ENCODE measurements at places on chromosomes 16 and 17.
A peak's percentile ranks its signal among the peaks of the same experiment; 100 is the strongest.

DNA sequence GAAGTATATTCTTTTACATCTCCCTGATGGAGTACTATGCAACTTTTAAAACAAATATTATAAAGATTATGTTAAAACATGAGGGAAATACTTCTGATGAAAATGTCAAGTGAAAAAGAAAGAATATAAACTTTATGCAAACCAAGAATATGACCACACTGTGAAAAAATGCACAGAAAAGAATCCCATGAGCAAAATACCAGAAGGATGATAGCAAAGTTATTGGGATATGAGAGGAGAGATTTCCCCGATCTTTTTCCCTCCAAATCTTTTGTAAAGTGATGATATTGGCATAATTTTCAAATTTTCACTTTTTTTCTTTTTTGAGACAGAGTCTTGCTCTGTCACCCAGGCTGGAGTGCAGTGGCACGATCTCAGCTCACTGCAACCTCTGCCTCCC lies 36.6 kb upstream of the SMURF2 start:
- no peak for DNase-seq

DNA sequence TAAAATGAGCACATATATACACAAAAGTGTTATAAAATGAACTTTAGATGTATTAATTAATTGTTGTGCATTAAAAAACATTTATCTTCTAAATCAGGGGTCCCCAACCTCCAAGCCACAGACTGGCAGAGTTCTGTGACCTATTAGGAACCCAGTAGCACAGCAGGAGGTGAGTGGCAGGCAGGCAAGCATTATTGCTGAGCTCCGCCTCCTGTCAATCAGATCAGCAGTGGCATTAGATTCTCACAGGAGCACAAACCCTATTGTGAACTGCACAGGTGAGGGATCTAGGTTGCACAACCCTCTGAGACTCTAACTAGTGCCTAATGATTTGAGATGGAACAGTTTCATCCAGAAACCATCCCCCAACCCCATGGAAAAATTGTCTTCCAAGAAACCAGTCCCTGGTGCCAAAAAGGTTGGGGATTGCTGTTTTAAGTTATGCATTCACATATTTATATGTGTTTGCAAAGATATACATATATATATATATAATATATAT lies 583.7 kb downstream of the KCNJ2 start:
- DNase-seq: no peak

- DNase-seq: no peak
These were observed 2.6 kb downstream of the PER1 start for GRCh38 chr17:8149419-8150193.

- no peak for DNase-seq
These were observed 175.5 kb downstream of the SLC39A11 start for GRCh38 chr17:72916991-72917390.

DNA sequence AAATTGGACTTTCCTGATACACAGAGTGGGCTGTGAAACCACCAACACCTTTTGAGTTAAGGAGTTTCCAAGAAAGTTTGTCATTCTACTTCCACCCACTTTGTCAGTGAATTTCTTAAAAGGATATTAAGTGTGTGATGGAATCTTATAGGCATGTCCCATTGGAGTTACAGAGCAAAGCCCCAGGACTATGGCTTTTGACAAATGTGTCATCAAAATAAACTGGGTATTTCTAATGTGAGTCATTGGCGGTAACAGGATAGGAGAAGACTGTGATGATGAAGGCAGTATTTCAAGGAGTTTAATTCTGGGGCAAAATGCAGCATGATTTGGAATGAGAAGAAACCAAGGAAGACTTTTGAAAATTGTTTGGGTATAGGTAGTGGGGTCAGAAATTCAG lies 1013.8 kb upstream of the EEF2KMT start:
- no peak for DNase-seq

GRCh38 chr16:56066617-56067016 lies 124.7 kb upstream of the GNAO1 start:
- DNase-seq: no peak

- DNase-seq: peak; percentile 32
These were observed 3.6 kb upstream of the ZMYND15 start for GRCh38 chr17:4735876-4736651.

DNA sequence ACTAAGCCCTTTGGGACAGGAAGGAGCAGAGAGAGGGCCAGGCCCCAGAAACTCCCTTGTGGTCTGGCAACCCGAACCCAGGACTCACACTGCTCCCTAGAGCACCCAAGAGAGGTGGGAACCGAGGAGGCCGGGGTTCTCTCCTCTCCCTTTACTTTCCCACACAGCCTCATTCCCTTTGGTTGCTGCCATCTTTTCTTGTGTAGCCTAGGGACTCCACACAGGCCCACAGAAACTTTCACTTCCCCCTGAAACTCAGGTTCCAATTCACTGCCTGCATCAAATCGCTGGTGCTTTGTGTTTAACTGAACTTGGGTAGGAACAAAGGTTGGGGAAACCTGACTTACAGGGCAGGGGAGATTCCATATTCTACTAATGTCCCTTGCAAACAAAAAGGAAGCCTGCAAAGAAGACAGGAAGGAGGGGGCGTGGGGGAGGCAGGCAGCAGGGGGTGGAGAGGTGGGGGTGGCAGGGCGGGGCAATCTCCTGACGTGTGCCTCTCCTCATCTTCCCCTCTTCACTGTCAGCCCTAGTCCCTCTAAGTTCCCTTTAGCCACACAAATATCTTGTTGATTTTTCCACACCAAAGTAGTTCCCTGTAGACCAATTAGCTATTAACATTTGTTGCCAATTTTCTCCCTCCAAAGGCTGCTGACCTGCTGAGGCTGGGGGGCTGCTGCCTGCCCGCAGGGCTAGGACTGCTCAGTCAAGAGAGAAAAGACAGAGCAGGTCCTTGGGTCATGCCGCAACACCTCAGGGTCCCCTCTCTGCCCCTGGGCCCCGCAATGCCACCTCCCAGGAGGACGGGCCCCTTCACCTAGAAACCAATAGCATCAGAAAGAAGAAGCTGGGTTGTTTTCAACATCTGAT lies 8.0 kb downstream of the ST3GAL2 start:
- no peak for DNase-seq

DNA sequence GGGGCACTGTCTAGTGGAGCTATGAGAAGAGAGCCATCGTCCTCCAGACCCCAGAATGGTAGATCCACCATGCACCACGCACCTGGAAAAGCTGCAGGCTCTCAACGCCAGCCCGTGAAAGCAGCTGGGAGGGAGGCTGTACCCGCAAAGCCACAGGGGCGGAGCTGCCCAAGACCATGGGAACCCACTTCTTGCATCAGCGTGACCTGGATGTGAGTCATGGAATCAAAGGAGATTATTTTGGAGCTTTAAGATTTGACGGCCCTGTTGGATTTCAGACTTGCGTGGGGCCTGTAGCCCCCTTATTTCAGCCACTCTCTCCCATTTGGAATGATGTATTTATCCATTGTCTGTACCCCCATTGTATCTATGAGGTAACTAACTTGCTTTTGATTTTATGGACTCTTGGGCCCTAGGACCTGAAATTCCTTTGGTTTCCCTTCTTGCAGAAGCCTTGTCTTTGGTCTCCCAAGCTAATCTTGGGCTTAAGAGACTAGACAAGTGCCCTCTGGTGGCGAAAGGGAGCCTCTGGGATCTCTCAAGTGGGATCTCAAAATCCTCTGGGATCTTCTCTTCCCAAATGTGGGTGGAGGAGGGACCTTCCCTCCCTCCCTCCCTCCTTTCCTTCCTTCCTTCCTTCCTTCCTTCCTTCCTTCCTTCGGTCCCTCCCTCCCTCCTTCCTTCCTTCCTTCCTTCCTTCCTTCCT lies 58.2 kb upstream of the HAPSTR1 start:
- peak; percentile 21 for DNase-seq

DNA sequence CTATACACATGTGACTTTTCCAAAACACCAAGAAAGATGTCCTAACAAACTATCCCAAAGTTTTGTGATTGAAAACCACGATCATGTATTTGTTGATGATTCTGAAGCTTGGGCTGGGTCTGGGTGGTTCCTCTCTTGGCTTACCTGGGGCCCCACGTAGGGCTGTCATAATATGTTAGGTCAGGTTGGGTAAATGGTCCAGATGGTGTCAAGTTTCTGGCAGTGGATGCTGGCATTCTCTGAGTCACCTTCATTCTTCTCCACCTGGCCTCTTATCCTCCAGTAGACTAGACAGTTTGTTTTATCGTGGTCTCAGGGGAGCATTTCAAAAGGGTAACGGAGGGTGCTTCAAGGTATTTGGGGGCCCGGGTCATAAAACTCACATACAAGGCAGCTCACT lies 39.4 kb downstream of the SYCE1L start:
- DNase-seq: no peak

DNA sequence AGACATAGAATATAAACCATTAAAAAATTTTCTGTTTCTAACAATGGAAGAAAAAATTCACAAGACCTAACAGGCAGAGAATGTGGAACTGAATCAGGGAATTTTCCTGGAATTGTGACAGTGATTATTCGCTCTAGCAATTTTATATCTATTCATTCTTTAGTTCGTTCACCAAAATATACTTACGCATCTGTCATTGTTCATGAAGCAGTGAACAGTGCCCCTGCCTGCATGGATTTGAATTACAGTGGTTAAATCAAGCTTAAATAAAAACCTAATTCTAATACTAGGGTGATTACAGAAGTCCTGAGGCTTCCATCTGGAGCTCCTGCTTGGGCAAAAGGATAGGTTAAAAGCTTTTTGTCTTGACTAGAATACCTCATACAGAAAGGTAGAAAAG lies 48.6 kb downstream of the ABCA8 start:
- peak; percentile 34 for DNase-seq

- DNase-seq: no peak
These were observed 53.2 kb upstream of the SIAH1 start for GRCh38 chr16:48438414-48438813.

DNA sequence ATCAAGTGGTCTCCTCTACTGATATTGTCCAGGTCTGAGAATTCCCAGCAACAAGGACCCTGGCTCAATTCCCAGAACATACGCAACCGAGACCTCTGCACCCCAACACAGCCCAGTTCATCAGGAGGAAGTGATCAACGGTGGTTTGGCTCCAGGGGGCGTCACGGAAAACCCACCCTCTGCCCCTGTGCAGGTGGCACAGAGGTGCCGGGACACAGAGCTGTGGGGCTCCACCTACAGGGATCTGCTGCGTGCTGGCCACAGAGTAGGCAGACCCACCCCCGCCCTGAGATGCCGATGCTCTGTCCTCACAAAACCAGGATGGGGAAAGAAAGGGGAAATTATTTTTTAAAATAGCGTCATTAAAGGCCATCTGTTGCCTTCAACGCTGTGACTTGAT lies 69.6 kb downstream of the LMF1 start:
- no peak for DNase-seq

GRCh38 chr17:81371910-81372760 lies 23.1 kb upstream of the BAHCC1 start:
- DNase-seq: peak; percentile 45

DNA sequence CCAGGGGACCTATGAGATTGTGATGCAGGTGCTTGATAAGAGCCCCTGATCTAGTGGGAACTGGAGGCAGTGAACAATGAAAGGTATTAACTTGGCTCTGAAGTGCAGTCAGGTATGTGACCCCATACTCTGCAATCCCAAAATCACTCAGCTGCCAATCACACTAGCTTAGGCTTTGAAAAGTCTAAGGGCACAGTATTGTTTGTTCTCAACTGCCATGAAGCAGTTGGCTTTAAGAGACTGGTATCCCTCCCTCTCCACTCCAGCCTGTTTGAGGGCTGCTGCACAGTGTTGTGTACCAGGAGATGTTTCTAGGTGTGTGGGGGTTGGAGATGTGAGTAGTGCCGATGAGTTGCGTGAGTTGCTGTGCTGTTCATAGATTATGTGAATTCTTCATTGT lies 2.4 kb downstream of the YPEL2 start:
- no peak for DNase-seq

DNA sequence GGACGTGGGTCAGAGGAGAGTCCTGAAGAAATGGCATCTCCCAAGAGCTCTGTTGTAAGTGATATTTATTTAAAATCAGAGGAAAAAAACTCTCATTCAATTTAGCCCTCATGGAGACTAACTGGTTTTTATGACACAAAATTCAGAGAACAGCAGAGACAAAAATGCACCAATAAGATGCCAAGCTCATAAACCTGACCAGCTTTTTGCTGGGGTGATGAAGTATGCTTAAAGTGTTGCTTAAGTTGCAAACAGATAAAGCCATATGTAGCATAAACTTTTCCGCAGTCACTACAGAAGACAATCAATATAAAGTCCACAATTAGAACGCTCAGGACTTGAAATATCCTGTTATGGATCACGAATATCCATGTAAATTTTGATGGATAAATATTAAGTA lies 124.0 kb upstream of the CORO6 start:
- DNase-seq: no peak

DNA sequence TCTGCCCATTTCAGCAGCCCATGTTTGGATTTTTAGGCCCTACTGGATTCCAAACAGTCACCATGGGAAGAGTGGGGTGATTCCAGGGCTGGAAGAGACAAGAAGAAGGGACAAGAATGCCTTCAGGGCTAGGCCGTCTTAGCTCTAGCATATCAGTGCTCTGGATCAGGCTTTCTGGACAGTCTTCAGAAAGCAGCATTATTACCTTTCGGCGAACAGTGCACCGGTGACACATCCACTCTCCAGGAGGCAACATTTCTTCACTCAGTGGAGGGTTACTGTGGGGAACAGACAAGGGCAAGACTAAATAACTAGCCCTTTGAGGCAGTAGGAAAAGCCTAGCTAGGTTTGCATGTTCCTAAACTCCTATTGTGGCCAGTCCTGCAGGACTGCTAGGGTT lies 23.9 kb upstream of the DHRS13 start:
- DNase-seq: no peak

GRCh38 chr16:6725634-6726331 lies 606.9 kb upstream of the RBFOX1 start:
- peak; percentile 24 for DNase-seq

DNA sequence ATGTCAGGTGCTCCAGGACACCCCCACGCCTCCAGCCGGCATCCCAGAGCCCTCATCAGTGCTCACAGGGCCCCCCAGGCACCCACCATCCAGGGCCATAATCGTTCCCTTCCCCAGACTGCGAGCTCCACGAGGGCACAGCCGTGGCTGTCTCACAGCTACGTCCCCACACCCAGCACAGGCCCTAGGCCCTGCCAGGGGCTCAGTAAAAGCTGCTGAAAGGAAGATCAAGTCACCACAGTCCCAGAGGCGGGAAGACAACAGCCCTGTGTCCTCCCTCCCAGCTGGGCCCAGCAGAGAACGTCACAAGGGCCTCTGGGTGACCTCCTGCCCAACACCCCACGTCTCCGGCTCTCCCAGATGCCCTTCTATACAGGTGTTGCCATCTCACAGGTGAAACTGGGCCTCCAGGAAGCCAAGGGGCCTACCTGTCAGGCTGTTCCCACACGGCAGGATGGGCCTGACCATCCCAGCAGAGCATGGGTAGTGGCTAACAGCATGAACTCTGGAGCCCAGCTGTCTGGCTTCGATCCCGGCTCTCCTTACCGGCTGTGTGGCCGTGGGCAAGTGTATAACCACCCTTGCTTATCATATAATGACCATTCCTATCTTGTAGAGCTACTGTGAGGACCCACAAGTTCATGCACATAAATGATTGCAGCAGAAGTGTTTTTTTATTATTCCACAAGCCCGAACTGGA lies 17.9 kb downstream of the ARL2BP start:
- DNase-seq: peak; percentile 55

- DNase-seq: no peak
These were observed 33.0 kb downstream of the COG7 start for GRCh38 chr16:23420011-23420410.

All from midbrain (tissue), 1 donor.